ENCODE measurements at places on chromosomes 7 and 10.

- no peak for DNase-seq
Observed at GRCh38 chr7:24158975-24159374, 125.0 kb upstream of the NPY start.

DNA sequence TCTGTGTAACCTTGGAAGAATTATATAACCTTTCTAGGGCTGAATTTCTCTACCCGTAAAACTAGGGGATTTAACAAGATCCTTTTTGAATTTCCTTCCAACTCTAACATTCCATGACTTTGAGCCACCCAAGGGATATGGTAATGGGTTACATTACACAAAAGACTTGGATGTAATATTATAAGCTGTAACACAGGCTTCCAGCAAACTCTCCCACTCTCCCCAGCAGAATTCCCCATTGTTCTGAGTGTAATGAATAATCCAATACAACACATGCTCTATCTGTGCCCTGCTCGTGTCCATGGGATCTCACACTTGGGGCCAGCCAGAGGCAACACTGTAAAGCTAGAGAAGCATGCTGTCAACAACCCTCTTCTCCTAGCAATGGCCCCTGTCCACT, 790.6 kb upstream of the AUTS2 start:
- DNase-seq: no peak

DNA sequence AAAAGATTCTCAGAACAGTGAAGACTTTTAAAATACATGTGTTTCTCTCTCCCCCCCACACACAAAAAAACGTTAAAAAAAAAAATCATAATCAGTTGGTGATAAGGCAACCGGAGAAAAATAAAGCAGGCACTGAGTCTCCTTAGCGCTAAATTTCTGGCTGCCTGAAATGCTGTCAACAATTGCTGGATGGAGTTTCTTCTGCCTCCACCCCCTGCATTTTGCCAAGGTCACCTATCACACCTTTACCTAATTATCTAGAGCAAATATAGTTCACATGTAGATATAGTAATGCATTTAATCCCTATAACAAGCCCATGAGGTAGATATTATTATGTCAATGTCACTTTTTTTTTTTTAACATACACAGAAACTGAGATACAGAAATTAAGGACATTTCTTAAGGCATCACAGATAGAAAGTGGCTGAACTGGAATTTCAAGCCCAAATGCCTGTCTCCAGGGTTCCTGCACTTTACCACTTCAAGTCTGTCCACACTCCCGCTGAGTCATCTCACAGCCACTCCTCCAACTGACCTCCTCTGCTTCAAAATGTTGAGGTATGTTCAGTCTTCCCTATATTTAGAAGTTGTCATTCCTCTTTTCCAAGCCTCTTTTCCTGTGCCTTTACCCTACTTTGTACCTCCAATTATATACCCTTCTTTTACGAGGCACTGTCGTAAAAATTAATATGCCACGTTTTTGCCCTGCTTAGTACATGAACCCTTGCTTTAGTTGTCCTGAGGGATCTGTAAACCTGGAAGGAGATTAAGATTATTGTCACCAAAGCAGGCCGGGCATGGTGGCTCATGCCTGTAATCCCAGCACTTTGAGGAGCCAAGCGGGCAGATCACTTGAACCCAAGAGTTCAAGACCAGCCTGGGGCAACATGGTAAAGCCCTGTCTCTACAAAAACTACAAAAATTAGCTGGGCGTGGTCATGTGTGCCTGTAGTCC, 72.8 kb upstream of the MPP7 start:
- DNase-seq: no peak

DNA sequence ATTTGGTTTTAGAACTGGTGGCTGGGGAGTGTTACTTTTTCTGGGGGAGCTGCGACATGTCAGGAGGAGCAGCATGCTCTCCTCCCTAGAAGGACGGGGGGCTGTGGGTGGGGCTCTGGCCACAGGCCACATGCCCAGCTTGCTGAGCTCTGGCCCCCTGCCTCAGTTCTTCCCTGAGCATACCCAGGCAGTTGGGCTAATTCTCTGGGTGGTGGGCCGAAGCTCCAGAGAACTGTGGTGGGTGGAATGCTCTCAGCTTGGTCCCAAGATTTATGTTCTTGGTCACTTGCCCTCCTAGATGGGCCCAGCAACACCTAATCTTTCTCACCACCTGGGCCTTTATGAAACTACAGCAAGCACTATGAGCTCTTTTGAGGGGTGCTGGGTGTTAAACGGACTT, 5.1 kb upstream of the ZNF775 start:
- DNase-seq: no peak

- DNase-seq: no peak
Observed at GRCh38 chr7:63012633-63013183, 985.9 kb upstream of the ZNF722 start.
